ENCODE measurements at places on chromosomes 6 and 20. TPM values are rescaled to one million over a fixed set of nuclear protein-coding genes. Genes with fewer than 3 reads are reported as not detected.

Gene FNDC11
- total RNA-seq = 1.9 TPM

Gene HEY2
- total RNA-seq = 0.46 TPM

Gene NRSN1
- total RNA-seq = not detected

Gene MTFR2
- total RNA-seq = 4.5 TPM

Gene ITPR3
- 62.5 TPM for total RNA-seq
